NCI-H524 (cell line): ENCODE measurements at places on chromosomes 12 and 14.

GRCh38 chr12:9273276-9273675, 65.1 kb upstream of the PZP start:
- no peak for DNase-seq

- DNase-seq = no peak
Measured at GRCh38 chr14:68337279-68337678, 455.6 kb downstream of the ZFP36L1 start.

- DNase-seq = no peak
Measured at GRCh38 chr12:55698965-55699364, 8.7 kb downstream of the ITGA7 start.

- DNase-seq = no peak
Measured at GRCh38 chr12:108831309-108831991, 25.9 kb downstream of the SSH1 start.

GRCh38 chr14:22883173-22883976, at the start of gene REM2:
Gene REM2, plus strand, starts transcription at chr14:22883222. Its CDS starts 66 bp downstream, at chr14:22883288.
- DNase-seq = no peak

GRCh38 chr14:69043596-69044260, 64.6 kb upstream of the ACTN1 start:
- DNase-seq = no peak

DNA sequence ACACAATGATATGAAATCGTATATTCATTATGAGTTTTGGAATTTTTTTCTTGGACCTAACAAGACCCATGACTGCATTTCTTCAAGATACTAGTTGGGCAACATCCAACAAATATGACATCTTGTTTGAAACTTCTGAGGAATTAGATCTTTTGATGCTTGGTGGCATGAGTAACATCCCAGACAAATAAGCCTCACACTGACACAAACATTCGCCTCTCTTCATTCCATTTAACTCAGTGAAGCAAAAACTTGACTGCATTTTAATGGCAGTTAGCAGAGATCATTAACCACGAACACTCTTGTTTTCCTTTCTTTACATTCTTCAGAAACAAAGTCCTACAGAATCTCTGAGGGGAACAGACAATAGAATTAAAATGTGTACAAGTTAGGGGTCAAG, 758.3 kb downstream of the C12orf50 start:
- DNase-seq = no peak

GRCh38 chr12:2306012-2306411, 253.2 kb downstream of the CACNA1C start:
- DNase-seq = peak; percentile 72

- no peak for DNase-seq
Measured at GRCh38 chr12:57756406-57757341, 1.8 kb downstream of the MARCHF9 start.

DNA sequence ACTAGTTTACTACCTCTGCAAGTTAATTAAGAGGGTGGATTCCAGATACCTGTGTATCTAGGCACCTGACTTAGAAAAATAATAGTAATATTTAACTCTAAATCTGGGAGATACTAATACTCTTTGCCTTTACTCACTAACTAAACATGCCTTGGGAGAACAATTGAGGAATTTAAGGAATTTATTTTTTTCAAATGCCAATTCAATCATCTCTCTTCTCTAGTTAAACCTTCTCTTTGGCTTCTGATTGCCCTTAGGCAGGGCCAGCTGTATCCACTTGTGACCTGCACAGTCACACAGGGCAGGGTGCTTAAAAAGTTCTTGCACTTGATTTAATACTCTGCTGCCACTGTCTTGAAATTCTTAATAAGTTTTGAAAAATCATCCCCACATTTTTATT, 142.4 kb downstream of the PLCZ1 start:
- DNase-seq = no peak

GRCh38 chr12:80032946-80033345, 66.4 kb upstream of the OTOGL start:
- DNase-seq = no peak

DNA sequence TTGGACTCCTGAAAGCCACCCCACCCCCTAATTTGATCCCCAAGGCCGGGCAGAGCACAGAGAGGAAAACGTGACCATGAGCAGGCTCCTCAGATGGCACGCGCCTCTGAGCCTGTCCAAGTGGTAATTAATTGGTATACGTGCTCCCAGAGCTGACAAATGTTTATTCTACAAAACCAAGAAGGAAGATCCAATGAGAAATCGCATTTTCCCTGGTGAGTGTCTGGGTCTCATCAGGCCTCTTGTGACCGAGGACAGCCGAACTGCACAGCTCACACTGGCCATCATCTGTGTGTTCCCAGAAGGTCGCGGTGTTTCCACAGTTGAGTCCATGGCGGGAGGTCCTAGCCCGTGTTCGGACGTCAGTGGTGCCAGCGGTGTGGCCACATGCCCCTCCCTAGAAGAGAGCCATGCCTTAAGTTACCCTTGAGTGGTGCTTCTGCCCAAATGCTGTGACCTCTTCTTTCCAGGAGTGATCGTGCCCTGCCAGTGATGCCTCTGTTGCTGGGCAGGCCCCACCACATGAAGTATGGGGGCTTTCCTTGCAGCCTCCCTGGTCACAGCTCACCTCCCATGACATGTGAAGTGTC, 317.5 kb upstream of the RTL1 start:
- no peak for DNase-seq

- DNase-seq = peak; percentile 22
Measured at GRCh38 chr12:40224439-40225291, at the start of gene LRRK2. Gene LRRK2, plus strand, starts transcription at chr12:40224997. Its CDS starts 135 bp downstream, at chr12:40225132.

GRCh38 chr14:102043251-102044025, 43.4 kb downstream of the HSP90AA1 start:
- DNase-seq = no peak

DNA sequence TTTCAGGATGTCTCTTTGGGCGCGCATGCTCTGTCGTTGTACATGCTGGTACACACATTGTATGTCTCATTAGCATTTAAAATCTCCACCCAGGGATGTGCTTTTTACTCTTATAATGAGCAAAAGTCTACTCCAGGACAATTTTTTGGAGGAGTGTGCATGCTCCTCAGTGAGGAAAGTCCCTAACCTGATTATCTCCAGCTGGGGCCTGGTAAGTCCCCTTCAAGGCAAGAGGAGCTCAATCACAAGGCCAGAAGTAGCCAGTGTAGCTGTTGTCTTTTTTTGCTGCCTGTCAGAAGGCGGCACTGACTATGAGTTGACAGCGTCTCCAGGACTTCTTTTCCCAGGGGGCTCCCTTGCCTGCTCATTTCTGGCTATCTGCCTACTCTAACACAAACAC, 218.3 kb upstream of the CNTN1 start:
- no peak for DNase-seq

GRCh38 chr12:43551971-43552559, at the start of gene ADAMTS20:
Gene ADAMTS20, minus strand, starts transcription at chr12:43552203. Its CDS starts 282 bp downstream, at chr12:43551921.
- DNase-seq = peak; percentile 76

DNA sequence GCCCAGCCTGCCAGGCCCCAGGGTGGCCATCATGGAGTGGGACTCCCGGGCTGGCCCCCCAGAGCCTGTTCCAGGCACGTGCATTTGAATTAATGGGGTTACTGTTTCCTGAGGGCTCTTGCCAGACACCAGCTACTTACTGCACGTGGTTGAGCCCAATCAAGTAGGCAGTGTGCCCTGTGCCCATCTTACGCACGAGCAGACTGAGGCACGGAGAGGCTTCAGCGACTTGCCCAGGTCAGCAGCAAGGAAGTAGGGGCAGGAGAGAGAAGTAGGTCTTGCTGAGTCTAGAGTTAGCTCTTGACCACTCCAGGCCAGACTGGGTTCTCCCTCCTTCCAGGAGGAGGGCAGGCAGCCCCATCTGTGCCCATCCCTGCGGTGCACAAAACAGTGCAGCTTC, 67.7 kb downstream of the DIO3 start:
- DNase-seq = no peak

GRCh38 chr12:1583421-1584078, 10.8 kb downstream of the FBXL14 start:
- peak; percentile 80 for DNase-seq

DNA sequence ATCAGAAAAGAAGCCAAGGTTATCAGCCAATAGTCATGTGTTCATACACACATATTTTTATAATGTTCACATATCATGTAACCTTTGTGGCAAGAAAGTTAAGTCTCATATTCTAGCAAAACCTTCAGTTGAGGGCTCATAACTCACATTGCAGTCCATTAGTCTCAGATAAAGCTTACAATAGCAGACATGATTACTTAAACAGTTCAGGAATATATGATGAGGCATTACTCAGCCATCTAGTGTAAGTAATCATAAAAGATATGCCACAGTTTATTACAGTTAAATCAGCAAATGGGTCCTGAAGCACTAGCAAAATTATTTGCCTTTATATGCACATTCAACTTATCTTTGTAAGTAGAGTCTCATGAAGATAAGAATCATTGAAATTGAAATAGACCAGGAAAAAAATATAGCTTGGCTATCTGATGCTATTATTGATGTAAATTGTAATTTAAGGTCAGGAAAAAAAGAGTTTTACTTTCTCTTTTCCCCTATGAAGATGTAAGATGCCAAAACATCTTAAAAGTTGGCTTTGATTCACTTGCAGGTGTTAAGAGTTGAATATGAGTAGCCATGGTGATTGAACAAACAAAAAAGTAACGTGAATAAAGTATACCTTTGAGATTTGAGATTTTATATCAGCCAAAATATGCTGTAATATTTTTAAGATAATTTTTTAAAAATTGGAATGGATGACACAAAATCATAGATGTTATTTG, 537.0 kb downstream of the SLC6A15 start:
- no peak for DNase-seq

GRCh38 chr14:23469906-23470403, 452 bp downstream of the NGDN start:
- peak; percentile 55 for DNase-seq

DNA sequence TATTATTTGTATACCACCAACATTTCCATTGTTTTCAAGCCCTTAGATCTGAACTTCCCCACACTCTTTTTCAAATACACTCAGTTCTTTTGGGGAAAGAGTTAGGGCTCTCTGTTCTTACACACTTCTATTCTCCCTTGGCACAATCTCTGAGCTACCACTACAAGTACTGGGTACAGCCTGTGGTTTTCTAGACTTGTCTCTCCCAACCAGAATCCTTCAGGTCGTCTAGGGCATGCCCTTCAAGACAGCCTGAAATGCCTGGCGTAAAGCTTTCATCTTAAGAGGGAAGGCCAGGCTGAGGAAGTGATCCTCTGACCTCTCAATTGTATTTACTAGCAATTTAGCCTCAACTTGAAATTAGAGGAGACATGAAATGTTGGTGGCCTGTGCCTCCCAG, 1442.0 kb downstream of the AACS start:
- DNase-seq = no peak

DNA sequence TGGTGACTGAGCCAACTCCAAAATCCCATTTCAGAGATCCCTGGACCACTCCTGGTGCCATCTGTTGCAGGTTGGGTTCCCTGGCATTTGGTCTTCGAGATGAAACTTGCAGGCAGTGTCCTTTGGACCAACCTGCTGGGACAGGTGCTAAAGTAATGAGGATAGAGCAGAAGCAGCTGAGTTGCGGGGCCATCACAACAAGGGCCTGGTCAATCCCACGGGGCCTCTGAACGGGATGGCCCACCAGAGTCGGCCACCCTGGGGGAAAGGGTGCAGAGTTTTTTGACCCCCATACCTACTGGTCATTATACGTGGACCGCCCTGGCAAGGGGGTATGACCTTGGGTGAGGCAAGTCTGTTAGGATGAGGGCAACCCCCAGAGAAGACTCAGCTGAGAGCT, 39.3 kb downstream of the DLK1 start:
- peak; percentile 85 for DNase-seq

DNA sequence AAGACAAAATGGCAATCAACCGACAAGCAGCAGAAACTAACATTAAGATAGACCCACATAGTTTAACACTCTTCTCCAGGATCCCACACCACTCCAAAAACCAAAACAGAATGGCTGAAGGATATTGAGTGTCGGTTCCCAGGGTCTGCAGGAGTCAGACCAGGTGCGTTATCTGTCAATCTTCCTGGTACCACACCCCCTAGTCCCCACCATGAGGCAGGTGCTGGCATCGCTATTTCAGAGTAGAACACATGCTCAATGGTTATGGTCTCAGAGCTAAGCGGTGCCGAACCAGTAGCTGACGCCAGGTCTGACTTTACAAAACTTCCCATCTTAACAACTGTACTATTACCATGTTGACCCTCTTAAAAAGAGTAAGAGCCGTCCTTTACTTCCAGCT, 10.2 kb downstream of the STX2 start:
- DNase-seq = no peak

GRCh38 chr12:77401064-77401769, 335.8 kb upstream of the E2F7 start:
- DNase-seq = no peak

- no peak for DNase-seq
Measured at GRCh38 chr14:53190938-53191337, 37.8 kb upstream of the DDHD1 start.

- no peak for DNase-seq
Measured at GRCh38 chr14:38120109-38120508, 87.6 kb upstream of the SSTR1 start.

DNA sequence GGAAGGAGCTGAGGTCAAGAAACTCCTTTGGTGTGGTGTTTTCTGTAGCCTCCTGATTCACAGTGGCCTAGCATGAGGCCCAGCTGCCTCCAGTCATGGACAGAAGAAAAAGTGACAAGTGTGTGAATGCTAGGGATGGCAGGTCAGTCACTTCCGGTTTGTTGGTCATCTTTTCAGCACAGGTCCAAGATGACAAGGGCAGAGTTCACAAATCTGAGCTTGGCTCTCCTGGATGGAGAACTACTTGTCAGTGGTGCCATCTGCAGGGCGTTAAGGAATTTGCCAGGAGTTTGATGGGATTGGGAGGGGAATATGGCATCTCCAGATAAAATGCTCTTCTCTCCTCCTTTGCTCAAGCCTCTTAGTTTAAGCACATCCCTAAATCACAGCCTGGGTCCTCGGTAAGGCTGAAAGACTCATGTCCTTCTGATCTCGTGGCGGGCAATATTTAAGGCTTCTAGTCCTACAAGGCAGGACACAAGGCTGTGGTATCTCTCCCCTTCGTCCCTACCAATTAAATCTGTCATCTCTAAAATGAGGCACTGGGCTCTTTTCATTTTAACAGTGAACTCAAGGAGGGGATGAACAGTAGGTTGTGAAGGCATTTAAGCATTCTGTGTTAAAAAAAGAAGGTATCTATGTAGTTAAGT, 10.0 kb downstream of the TUBA1B start:
- peak; percentile 49 for DNase-seq

DNA sequence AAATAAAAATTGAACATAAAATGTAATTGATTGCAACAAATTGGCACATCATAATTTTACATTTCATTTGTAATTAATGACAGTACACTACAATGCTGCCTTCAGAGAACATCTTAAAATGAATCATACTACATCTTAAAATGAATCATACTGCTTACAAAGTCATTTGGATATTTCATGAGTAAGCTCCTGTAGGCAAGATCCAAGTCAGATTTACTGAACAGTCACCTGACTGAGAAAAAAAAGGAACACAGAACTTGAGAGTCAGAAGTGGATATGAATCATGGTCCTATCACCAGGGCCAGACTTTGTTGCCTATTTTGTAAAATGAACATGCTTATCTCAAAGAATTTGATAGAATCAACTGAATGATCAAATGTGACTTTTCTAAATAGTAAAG, 32.7 kb upstream of the FBLN5 start:
- no peak for DNase-seq
